G401 (cell line): ENCODE measurements at places on chromosomes 6 and 20. TPM values are rescaled to one million over a fixed set of nuclear protein-coding genes. Genes with fewer than 3 reads are reported as not detected.

GRCh38 chr20:19322061-19322985 is 109.9 kb downstream of the SLC24A3 start:
- no peak for DNase-seq

GRCh38 chr6:140620496-140620895 is 1246.0 kb upstream of the CITED2 start:
- DNase-seq = no peak

- no peak for DNase-seq
These were observed 178.8 kb upstream of the HDDC2 start for GRCh38 chr6:125480571-125480970.

GRCh38 chr6:38192011-38192410 is 372.5 kb downstream of the ZFAND3 start:
- no peak for DNase-seq

DNA sequence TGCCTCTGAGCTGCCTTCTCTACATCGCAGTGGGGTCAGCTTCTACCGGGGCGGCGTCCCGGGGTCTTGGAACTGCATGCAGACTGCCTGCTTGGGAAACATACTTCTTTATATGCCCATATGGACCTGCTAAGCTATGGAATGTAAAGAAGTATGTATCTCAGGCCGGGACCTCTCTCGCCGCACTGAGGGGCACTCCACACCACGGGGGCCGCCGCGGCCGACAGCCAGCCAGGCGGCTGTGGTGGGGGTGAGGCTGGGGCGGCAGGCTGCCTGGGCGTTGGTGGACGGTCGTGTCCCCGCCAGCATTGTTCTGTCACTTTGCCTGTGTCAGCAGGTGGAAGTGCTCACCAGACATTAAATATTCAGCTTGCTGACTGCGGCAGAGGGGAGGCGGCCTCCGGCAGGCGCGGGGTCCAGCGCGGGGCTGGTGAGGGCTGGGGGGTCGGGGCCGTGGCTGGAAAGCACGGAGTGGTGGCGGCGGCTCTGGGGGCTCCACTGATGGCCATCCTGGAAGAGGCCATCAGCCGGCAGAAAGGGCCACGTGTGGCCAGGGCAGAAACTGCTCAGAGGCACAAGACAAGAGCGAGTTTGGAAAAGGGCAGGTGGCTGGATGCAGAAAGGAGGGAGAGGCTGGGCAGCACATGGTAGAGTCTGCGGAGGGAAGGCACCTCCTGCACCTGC is 78.6 kb upstream of the GATA5 start:
- DNase-seq = no peak

DNA sequence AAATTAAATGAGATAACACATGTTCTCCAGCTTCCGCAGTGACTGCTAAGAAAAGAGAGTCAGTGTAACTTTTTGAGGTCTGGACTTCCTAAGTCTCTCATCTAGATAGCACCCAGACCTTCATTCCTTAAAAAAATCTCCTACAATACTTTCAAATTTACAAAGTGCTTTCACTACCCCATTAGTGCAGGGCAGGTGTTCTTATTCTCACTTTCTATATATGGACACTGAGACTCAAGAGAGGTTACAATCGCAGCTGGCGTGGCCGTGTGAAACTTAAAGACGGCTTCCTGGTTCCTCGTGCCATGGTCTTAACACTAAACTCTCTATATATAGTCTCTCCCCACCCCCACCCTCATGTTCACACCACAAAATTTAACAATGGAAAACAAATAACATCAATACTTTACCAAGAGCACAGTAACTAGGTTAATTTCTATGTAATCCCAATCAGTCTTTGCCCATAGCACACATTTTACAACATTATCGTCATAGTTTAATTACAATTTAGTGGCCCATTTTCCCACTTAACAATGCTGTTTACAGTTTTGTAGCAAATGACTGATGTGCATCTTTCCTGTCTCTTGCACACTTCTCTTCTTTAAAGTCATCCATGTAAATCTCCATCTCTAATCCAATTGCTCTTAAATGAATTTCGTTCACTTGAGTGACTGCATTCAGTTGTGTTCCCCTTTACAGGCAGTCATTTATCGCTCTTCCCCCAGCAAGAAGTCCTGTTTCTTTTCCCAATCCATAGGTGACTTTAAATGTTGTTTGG is 78.8 kb upstream of the ARID1B start:
- DNase-seq = no peak

GRCh38 chr6:125477844-125478243 is 176.1 kb upstream of the HDDC2 start:
- DNase-seq = no peak

- no peak for DNase-seq
These were observed at the start of gene MAPK13 for GRCh38 chr6:36129941-36130666. Gene MAPK13, plus strand, starts transcription at chr6:36130513. Its CDS starts 70 bp downstream, at chr6:36130583.

GRCh38 chr6:44453146-44453545 is 65.6 kb downstream of the CDC5L start:
- no peak for DNase-seq

DNA sequence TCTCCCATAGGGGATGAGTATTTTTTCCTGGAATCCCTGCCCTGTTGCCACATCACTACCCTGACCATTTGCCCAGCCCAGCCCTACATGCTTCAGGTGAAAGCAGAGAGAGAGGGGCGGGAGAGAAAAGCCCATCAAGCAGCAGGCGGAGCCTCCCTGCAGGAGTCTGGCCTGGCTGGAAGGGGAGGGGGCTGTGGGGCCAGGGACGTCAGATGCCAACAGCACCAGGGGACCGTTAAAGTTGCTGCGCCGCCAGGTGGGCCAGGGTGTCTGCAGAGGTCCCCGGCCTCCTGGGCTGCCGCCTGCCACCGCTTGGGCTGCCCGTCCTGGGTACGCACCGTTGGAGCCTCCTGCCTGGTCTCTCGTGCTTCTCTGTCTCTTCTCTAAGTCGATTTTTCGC is 757 bp upstream of the R3HDML start:
- no peak for DNase-seq

DNA sequence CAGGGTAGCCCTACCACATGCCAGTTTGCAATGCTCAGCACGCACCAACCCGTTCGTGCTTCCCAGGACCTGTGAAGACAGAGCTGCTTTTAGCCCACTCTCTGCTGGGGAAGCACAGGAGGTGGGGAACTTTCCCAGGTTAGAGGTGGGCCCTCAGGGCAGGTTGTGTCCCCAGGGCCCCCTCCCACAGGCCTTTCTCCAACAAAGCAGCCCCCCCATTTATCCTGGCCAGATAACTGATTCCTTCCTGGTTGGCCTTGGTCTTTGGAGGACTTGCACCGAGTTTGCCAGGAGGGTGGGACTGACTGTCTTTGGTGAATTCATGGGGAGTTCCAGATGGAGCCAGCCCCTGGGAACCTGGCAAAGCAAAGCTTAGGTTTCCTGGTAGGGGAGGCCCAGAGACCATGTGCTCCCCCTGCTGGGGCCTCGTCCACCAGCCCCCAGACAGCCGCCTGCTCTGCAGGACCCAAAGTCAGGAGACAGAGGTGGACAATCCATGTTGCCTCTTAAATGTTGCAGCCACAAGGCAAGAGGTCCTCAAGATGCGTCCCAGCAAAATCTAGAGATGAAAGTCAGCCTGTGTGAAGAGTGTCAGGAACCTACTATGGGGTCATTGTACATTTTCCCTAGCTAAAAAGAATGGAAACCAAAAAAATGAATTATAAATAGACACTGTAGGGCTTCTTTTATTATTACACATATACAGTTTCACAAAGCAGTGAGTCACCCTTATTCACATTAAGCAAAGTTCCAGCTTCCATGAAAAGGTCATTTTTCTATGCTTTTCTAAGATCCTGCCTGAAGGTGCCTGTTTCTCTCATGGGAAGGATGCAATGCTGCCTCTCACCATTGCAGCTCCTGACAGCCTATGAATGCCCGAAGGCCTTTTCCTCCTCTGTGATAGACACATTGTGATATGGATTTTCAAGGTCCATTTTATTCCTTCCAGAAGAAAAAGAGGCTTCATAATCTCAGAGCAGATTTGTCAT is 497.8 kb downstream of the PREX1 start:
- no peak for DNase-seq

GRCh38 chr20:32902456-32903420 is 44.0 kb downstream of the EFCAB8 start:
- peak; percentile 77 for DNase-seq

DNA sequence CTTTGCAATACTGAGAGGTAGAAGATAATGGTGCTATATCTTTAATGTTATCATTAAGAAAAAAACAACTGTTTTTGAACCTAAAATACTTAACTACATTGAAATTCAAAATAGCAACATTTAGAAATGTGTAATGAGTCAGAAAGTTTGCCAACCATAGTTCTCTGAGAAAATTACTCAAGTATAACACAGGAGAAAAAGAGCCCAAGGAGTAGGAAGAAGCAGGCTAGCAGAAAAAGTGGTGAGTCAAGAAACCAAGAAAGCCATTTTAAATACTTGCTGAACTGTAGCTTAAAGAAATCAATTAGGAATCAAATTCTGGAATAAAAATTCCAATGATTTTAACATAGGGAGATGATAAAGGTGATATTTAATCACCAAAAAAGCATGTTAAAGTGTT is 181.0 kb upstream of the RSPO3 start:
- no peak for DNase-seq

DNA sequence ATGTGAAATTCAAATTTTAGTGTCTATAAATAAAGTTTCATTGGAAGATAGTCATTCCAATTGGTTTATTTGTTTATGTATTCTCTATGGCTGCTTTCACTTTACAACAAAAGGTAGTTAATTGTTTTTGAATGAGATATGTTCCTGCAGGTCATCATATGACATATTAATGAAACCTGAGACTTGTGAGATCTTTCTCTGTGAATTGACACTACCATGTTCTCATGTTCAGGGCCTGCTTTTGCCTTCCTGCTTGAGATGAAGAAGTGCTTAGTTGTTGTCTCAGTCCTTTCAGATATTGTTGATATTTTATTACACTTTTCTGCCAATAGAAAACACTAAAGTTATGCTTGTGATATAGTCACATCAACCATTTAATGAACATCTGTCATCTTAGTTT is 132.5 kb downstream of the UTRN start:
- DNase-seq = no peak

DNA sequence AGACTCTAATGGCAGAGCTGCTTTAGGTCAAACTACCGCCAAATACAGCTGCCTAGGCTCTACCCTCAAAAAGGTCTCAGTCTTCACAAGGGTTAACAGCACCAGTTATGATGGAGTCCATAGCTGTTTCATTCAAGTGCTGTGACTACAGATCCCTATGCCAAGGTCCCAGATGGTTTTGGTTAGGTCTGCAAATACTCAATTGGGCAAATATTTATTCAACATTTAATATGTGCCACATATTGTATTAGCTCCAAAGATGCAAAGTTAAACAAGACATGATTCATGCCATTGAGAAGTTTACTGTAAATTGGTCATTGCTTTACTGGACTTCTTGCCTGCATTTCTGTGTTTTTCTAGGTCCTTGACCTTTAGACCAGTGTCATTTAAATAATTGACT is 55.8 kb upstream of the TFAP2D start:
- DNase-seq = no peak

DNA sequence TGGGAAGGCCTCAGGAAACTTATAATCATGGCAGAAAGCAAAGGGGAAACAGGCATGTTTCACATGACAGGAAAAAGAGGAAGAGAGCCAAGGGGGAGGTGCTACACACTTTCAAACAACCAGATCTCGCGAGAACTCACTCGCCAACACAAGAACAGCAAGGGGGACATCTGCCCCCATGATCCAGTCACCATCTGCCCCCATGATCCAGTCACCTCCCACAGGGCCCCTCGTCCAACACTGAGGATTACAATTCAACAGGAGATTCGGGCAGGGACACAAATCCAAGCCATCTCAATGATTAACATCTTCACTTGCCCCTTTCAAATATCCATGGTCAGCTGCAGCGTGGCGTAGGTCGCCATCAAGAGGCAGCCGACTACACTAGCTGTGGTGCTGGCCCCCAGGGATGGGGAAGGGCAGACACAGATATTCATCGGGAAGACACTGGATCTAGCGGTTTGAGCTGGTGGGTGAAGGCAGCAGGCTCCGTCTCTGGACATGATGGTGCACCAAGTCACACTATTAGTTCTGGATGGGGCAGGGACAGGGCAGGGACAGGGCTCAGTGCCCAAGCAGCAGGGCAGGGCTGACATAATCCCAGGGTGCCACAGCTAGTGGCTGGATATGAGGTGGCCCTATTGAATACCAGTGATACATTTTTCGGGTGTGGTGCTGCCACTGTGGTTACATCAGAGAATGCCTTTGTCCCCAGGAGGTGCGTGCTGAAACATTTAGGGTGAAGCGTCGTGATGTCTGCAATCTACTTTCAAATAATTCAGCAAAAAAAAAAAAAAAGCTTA is 31.6 kb downstream of the TUBB2B start:
- DNase-seq = peak; percentile 63

- no peak for DNase-seq
These were observed 10.3 kb upstream of the MYB start for GRCh38 chr6:135170849-135171248.

DNA sequence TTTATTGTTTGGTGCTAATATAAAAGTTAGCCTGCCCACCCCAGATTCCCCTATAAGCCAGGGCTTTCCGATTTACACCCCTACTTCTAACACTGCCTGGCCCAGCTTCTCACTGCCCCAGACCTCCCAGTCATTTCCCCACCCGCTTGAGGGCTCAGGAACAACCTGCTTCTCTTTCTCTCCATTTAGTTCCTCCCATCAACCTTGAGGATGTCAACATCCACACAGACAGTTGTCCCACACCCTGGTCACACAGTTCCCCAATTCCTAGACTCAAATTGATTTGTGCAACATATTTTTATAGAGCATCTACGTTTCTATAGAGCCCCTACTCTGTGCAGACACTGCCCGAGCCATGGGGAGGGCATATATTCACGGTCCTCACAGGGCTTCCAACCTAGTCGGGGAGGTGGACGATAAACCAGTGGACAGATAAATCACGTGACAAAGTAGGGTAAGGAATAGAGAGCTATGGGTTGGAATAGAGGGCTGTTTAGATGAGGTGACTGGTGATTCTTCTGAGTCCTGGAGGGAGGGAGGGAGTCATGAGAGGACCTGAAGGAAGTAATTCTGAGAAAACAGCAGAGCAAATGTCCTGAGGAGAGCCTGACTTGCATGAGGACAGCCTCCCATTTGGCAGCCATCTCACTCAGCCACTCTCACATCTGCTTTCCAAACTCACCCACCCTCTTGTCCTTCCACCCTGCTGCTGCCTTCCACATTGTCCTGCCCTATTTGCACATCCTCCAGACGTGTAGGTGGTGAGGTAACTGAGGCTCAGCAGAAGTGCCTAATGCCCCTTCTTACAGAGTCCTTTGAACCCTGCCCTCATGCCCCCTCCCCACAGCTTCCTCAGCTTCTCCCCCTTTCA is 6.3 kb downstream of the GABRR2 start:
- no peak for DNase-seq

Gene LINC00237
- total RNA-seq = not detected in 2 replicates

Gene CCDC170
- total RNA-seq = not detected in 2 replicates

Gene RNF217
- 8.2 and 22.8 TPM in 2 replicates for total RNA-seq

Gene SLCO4A1
- 9.2 and 10.3 TPM in 2 replicates for total RNA-seq

Gene SEMG1
- not detected in 2 replicates for total RNA-seq

Gene KHDC1
- 1.9 and 2.3 TPM in 2 replicates for total RNA-seq

Gene DCDC2
- total RNA-seq = not detected in 2 replicates

Gene TP53TG5
- not detected in 2 replicates for total RNA-seq

Gene FAM83C
- total RNA-seq = not detected in 2 replicates
